ENCODE measurements at places on chromosomes 16 and 17. TPM values are rescaled to one million over a fixed set of nuclear protein-coding genes. Genes with fewer than 3 reads are reported as not detected.

- peaks cover 88% of the 10 kb centered on the region for H3K36me3 ChIP-seq
- H3K27ac ChIP-seq, result no peak overlapping the region
- DNase-seq, result no peak
- H3K4me1 ChIP-seq, result peaks cover 5% of the 10 kb centered on the region
- H3K4me3 ChIP-seq, result no peak overlapping the region
Measured at GRCh38 chr16:3773663-3774062, 56.3 kb upstream of the TRAP1 start.

DNA sequence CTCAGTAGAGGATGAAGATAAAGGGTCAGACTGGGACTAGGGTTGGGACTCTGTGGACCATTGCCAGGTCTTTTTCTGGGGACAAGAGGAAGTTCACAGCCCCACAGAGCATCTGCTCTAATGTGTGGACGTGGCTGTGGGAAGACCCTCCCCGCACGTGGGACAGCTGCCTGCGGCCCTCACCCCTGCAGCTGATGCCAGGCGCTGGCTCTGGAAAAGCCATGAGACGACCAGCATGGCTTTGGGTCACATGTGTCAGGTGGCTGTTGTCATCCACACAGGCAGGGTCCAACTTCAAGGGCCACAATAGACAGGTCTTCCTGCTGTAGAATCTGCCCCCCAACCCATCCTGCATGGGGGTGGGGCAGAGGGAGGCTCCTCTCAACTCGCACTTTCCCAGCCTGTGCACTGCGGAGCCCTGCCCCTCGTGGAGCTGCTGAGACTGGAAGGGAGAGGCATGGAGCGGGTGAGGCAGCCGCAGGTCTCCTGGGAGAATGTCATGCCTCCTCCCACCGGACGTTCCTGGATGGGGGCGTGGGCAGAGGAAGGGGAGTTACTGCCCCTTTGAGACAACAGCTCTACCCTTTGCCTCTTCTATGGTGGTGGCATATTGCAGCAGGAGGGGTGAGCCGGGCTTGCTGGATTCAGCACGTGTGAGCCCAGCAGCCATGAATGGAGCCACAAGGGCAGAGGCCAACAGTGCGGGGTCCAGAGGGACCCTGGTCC is 53.4 kb downstream of the PIMREG start:
- H3K4me1 ChIP-seq, result no peaks in the 10 kb centered on the region
- H3K27ac ChIP-seq, result no peak overlapping the region
- no peak for DNase-seq
- H3K4me3 ChIP-seq, result no peak overlapping the region

DNA sequence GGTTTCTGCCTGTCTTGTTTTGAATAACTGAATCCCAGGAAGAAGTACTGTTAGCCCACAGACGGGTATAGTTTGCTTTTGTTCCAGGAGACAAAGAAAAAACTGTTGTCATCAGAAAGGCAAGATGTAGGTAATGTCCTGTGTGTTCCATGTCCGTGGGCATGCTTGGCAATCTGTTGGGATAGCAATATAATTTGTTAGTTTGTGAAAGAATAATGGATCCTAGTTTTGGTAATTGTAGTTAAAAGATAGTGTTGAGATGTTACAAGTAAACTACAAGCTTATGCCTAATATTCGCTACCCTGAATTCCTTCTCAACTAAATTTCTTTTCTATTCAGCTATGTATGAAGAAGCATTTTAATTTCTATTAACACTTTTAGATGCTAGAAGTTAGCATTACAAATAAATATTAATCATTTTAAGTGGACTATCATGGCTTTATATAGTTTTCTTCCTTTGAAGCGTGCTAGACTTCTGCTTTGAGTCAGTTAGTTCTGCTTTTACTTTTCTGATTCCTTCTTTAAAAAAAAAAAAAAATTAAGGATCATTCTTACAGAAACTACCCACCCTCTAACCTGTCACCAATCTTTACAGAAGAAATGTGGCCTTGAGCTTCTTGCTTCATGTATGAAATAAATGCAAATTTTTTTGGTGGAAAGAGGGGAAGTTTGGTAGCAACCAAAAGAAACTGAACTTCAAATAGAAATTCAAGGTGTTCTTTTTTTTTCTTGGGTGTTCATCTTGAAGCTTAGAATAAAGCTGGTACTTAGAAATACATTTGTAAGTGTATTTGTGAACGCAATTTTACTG is 2.4 kb downstream of the EVI2A start:
- no peak for DNase-seq
- peak overlapping the region; percentile 59 for H3K27ac ChIP-seq
- H3K36me3 ChIP-seq, result 0 out of 2 replicates have a peak, but pooled peaks cover 3% of the 10 kb centered on the region
- peaks cover 37% of the 10 kb centered on the region for H3K4me1 ChIP-seq
- H3K4me3 ChIP-seq, result no peak overlapping the region

GRCh38 chr17:79969906-79970305 is 65.8 kb downstream of the TBC1D16 start:
- H3K27me3 ChIP-seq, result no peaks in the 10 kb centered on the region
- peaks cover 9% of the 10 kb centered on the region for H3K4me1 ChIP-seq
- H3K27ac ChIP-seq, result no peak overlapping the region
- H3K36me3 ChIP-seq, result no peaks in the 10 kb centered on the region

The FBXO39 gene
- not detected for total RNA-seq

The KRT32 gene
- total RNA-seq, result not detected

The TOP2A gene
- 264 TPM for total RNA-seq

The OR4D1 gene
- total RNA-seq, result not detected

Data from SJSA1 (cell line).